Fibroblast of skin of right quadriceps (primary cell): ENCODE measurements at places on chromosomes 11 and 22.

DNA sequence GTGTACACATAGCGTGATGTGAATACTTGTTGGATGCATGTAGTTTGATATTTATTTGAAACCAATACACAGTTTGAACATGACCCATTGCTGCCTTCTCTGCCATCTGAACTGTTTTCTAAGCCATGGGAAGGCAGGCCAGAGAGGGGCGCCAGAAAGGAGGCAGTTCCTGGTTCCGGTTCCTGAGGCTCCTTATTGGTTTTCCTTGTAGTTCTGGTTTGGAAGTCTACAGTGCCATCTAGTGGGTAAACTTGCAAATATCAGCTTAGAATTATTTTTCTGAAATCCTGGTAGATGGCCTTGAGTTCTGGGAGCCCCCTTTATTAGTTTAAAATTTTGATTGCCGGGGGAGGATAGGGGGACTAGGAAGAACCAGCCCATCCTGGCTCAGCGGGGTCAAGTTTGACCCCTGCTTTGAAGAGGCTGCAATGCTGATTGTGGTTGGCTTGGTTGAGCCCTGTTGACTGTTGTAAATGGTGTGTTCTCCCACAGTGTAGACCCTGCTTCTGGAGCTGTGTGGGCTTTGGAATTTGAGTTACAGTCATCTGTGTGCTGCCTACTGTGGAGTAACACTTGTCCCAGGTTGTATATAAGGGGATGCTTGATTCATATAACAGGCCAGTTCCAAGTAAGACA, 48.4 kb downstream of the GRAMD1B start:
- DNase-seq, result peak; percentile 83

DNA sequence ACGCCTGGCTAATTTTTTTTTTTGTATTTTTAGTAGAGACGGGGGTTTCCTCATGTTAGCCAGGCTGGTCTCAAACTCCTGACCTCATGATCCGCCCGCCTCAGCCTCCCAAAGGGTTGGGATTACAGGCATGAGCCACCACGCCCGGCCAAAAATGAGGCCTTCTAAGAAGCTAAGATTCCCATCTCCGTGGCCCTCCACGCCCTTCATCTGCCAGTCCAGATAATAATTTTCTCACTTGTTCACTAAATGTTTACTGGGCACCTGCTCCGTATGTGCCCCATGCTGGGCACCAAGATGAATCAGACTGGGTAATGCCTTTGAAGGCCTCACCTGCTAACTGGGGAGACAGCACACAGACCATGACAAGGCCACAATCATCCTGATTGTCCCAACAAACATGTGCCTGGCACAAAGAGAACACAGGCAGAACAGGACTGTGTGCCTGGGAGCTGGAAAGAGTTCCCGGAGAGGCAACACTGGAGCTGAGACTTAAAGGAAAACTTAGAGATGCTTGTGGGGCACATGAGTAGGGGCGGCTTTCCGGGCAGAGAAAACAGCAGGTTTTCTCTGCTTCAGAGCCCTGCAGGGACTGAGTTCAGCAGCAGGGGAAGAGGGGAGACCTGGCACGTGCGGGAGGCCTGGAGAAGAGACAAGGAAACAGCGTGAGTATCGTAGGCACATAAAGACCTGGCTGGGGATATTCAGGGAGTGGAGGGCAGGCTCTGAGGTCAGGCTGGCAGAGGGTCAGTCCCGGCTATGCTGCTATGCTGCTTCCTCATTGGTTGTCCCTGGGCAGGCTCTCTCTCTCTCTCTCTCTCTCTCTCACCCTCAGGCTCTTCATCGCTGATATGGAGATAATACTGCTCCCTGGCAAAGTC, 2.4 kb downstream of the KIAA0930 start:
- no peak for DNase-seq

DNA sequence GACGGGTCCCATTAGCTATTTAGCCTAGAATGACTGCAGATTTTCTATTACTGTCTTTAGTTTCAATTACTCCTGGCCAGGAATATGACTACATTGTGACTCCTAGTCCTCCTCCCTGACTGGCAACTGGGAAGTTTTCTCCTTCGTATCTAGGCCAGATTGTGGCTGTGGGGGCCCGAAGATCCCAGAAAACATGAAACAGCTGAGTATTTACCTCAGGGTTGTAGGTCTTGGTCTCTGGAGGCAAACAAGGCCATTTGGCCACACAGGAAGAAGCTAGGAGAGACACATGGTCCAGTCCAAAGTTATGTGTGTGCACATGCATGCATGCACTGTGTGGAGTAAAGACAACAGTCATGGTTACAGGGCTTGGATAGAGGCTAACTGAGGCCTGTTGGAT, 10.2 kb upstream of the GDPD4 start:
- DNase-seq, result no peak

DNA sequence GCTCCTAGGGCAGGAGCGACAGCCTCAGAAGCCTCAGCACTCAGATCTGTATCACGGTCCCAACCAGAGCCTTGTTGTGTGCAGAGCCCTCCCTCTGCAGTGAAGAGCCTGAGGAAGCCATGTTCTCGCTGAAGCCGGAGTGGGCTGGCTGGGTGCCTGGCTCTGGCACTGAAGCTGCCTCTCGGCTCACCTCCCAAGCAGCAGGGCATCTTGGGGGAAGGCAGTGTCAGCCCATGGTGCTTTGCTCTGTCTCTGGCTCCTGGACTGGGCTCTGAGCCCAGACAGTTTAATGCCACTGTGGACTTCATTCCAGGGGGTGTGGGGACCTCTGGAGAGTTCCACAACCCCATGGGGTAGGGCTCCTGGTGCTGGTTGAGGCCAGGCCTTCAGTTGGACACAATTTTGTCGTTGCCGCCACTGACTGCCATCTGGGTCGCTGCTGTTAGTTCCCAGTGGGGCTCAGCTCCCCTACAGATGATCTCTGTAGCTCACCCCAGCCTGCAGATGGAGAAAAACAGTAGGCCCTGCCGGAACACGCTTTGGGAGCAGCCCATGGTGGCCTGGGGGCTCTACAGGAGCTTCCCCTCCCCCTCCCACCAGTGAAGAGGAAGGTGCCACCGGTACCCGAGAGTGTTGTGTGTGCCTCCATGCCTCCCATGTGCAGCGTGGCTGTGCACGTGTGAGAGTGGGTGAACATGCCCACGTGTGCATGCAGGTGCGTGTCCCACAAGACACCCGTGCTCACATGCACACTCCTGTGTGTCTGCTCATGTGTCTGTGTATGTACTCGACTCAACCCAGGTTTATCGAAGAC, 86.5 kb upstream of the B3GAT1 start:
- DNase-seq, result no peak

- DNase-seq, result peak; percentile 17
These were observed 74.8 kb downstream of the ARHGAP42 start for GRCh38 chr11:100761841-100762240.

DNA sequence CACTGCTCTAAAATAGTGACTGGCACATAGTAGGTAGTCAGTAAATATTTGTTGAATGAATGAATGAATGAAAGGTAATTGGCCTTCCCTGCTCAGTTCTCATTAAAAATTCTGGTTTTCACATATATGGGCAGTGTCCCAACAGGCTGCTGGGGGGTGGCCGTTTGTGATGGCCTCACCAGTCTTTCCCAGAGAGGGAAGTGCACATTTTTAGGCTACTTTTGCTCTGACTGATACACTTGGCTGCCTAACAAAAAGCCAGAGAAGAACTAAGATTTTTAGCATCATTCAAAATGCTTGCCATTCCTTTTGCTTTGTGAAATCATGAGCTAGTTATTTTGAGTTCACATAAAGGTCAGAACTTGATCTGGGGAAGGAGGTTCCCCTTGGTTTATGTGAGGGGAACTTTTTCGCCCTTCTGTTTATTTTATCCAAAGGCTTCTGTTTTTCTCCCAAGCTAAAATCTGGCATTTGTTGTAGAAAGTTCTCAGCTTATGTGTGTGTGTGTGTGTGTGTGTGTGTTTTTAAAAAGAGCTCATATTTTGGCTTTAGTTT, 83.1 kb downstream of the PTPRJ start:
- DNase-seq, result peak; percentile 98

DNA sequence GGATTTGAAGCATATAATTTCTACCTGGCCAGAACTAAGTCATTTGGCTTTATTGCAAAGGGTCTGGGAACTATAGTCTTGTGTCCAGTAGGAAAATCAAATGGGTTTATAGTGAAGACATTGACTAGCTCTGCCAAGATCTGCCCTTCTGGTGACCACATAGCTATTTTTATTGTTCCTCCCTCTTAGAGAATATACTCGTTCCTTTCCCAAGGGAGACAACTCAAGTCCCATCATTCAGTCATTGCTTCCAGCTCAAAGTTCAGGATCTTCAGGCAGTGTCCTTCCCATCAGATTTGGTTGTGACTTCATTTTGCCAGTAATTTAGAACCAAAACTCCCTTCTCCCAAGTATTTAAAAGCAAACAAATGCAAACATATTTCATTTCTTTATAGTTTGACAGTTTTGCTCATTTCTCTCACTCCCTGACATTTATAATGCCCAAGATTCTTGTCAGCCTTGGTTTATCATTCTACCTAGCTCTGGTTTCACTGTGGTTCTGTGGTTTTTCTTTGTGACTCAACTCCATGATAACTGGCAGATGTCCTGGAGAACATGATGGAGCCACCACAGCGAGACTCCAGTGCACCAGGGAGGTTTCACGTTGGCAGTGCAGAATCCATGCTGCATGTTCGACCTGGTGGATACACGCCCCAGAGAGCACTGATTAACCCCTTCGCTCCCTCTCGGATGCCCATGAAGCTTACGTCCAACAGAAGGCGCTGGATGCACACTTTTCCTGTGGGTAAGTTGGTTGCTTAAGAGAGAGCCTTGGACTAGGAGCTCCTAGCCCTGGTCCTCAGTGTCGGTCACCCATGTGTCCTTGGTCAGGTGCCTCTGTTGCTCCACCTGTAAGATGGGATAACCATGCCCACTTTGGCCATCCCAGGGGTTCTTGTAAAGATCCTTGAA, 64.9 kb downstream of the DEPDC5 start:
- peak; percentile 46 for DNase-seq

GRCh38 chr11:70547821-70548670, 149.7 kb downstream of the CTTN start:
- DNase-seq, result no peak
